ENCODE measurements at places on chromosomes 5 and 9. TPM values are rescaled to one million over a fixed set of nuclear protein-coding genes. Genes with fewer than 3 reads are reported as not detected.

Gene MAT2B
- 55.2 TPM for total RNA-seq

Gene TMEFF1
- total RNA-seq: 0.18 TPM

Gene CDHR2
- total RNA-seq: 0.33 TPM

Gene ABCA2
- 15.3 TPM for total RNA-seq

Gene NTNG2
- total RNA-seq: 1.4 TPM

Gene SH3GL2
- total RNA-seq: not detected

Gene ATP6V0E1
- 209 TPM for total RNA-seq

Gene MAML1
- total RNA-seq: 24.5 TPM

Gene DIAPH1
- total RNA-seq: 269 TPM

Gene PLPP7
- not detected for total RNA-seq

Gene MSX2
- 0.08 TPM for total RNA-seq

Gene IFNK
- not detected for total RNA-seq

- DNase-seq: no peak
Measured at GRCh38 chr5:140926443-140927227, 536 bp downstream of the PCDHAC1 start.

GRCh38 chr5:177086654-177087397, at the start of gene FGFR4:
TSS of gene FGFR4 (plus strand) at chr5:177086915. CDS start at chr5:177089603, 2,688 bp downstream.
- DNase-seq: peak; percentile 53

GRCh38 chr5:27592231-27592630, 553.8 kb upstream of the CDH9 start:
- DNase-seq: no peak

DNA sequence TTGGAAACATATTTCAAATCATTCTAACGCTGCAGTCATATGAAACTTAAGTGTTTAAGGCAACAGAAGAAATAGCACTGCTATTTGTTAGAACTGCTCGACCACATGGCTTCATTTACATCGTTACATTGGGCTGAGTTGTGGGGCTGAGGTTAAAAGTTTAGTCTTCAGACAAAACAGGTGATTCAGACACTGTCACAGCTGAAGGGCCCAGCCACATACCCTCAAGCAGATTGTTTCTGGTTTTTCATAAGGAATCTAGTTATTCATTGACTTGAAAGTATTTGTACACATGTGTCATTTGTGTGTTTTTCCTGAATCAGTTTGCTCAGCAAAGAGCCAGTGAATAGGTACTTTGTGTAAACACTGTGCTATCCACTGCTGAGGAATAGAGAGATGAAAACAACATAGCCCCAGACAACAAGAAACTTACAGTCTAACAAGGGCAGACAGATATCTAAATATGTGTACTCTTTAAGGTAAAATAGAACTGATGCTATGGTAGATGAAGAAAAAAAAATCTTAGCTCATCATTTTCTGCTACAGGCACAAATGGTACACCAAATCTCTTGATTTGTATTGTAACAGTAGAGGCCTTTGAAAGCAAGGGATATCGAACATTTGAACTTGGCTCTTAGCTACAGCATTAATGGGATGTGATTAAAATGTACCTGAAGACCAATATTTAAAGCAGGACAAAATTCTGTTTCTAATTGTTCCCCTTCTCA, 357.6 kb upstream of the RPS23 start:
- no peak for DNase-seq

GRCh38 chr5:135230251-135230925, 168.6 kb downstream of the MACROH2A1 start:
- no peak for DNase-seq

- DNase-seq: peak; percentile 45
Measured at GRCh38 chr5:178483620-178484019, 106.6 kb downstream of the COL23A1 start.

- DNase-seq: no peak
Measured at GRCh38 chr5:136629125-136629792, 263.9 kb upstream of the TRPC7 start.

- no peak for DNase-seq
Measured at GRCh38 chr5:82330530-82331270, 52.5 kb upstream of the RPS23 start.

DNA sequence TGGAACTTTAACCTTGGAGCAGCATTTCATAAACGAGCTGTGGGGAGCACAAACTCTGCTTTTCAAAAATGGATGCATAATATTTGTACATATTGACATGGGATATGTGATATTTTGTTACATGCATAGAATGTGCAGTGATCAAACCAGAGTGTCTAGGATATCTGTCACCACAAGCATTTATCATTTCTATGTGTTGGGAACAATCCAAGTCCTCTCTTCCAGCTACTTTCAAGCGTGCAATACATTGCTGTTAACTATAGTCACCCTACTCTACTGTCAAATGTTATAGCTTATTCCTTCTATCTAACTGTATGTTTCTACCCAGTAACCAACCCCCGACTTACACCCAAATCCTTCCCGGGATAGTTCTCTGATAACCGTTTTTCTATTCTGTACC, 15.0 kb upstream of the C5orf58 start:
- DNase-seq: no peak

- no peak for DNase-seq
Measured at GRCh38 chr9:22116758-22117157, 107.7 kb upstream of the CDKN2B start.

- DNase-seq: no peak
Measured at GRCh38 chr9:35688558-35689541, 875 bp downstream of the TPM2 start.

GRCh38 chr5:178327931-178328711, 95.5 kb upstream of the PHYKPL start:
- DNase-seq: no peak

- DNase-seq: no peak
Measured at GRCh38 chr9:134929193-134930158, 11.8 kb upstream of the FCN1 start.

- DNase-seq: no peak
Measured at GRCh38 chr9:35407846-35408245, 82.1 kb upstream of the RUSC2 start.

DNA sequence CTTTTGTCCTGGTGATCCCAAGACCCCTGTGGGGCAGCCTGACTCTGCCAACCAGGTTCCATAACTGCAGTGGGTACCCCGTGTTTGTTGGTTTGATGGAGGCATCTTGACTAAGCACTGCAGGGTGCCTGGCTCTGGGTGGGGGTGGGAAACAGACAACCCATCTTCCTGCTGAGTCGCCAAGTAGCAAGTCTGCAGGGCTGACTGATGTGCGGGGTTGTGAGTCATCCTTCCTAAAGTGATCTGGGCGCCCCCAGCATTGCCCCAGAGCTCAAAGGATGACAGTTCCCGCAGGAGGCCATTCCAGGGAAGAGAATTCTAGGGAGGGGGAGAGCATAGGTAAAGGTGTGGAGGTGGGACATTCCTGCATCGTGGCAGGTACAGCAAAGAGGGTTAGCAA, 23.5 kb downstream of the DAB2IP start:
- DNase-seq: no peak

GRCh38 chr5:53601570-53601969, 41.1 kb downstream of the NDUFS4 start:
- DNase-seq: no peak

- DNase-seq: peak; percentile 20
Measured at GRCh38 chr5:163503106-163504078, 2.0 kb upstream of the MAT2B start.

DNA sequence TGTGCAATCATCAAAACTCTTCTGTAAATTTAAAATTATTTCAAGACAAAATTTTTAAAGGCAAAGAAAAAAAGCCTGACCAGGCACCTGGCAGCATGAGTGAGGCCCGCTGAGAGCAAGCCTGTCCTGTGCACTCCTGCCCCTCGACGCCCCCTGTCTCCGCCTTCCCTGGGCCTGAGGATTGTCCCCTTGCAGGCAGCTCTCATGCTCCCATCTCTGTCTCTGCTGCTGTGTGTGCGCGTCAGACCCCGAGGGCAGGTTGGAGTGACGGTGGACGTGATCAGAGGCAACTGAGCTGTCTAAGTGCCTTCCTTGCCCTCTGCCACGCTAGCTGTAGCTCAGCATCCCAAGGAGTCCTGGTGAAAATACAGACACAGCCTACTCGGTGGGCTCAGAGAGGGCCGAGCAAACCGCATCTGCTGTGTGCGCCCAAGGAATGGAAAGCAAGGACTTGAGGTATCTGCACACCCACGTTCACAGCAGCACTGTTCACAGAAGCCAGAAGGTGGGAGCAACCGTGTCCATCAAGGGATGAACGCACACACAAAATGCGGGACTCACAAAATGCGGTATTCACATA, 65.5 kb downstream of the SECISBP2 start:
- no peak for DNase-seq

DNA sequence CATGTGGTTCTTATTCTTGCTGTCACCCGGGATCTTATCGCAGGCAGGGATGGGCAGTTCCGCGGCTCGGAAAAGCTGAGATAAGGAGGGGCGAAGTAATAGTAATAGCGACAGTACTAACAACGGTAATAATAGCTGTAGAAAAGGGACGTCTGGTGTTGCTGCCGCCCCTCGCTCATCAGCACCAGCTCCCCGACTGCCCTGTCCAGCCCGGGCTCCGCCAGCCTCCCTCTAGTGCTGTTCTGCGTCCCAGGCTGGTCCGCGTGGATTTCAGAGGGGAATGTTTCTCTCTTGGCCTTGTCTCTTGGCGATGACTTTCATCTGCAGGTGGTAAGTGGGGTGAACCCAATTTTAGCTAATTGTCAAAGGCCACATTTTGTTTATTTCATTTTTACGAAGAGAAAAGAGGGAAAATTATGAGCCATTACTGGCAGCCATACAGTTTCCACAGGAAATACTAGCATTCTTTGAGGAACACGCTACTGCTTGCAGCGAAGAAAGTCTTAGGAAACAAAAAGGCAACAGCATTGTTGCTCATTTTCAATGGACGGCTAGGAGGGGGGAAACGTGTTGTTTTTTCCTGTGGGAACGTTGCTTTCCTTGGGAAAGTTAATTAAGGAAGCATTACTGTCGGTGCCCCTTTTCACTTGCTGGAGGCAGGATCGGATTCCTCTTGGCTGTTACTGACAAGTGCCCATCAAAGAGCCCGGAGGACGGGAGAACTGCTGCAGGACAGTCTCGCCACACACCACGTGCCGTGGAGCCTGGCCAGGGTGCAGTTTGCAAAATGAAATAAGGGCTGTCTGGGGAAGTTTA, 762 bp downstream of the SNCAIP start:
- no peak for DNase-seq

DNA sequence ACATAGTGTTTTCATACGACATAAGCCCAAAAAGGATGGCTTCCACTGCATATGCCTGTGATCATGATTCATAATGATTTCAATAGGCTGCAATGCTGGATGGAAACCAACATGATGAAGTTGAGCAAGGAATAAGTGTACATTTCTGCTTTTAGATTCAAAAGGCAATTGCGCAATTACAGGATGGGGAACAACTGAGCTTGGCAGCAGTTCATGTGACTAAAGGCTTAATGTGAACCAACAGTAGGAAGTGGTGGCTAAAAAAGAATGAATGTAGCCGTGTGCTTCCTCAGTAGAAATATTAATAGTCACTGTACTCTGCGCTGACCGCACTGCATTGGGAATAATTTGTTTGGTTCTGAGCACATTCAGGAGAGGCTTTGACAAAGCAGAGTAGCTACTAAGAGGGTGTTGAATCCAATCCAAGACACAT, 51.2 kb downstream of the SLC1A3 start:
- DNase-seq: no peak

GRCh38 chr9:83633255-83633654, 10.3 kb downstream of the IDNK start:
- no peak for DNase-seq

DNA sequence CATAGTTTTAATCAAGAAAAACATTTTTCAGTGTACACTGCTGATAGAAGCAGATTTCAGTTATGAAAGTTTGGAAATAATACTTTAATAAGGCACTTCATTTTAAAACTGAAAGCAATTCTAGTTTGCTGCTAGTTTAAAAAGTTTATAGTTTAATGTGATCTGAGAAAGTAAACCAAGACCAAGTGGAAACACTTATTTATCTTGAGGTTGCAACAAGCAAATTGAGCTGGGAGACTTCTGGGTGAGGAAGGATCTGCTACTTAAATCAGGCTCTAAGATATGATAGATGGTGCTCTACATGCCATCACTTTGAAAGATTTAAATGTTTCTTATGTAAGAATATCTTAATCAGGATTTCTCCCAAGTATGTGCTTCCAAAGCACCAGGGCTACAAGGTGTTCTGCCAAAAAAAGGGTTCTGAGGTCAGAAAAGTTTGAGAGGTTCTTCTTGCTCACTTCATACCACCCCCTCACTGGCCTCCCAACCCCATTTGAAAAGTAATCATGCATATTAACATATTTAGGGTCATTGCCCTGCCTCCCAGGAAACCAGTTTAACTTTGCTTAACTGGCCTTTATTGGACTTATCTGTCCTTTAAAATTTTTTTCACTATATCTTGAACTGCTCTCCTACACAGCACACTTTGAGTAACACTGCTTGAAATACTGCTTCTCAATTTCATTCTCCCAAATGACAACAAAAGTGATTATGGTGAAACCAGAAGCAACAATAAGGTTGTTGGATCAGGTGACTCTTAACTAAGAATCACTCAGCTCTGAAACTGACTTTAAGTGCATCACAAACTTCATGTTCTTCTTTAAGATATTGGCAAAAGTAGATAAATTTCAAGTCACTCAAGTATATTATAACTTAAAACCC, 15.5 kb downstream of the SLC44A1 start:
- DNase-seq: no peak

DNA sequence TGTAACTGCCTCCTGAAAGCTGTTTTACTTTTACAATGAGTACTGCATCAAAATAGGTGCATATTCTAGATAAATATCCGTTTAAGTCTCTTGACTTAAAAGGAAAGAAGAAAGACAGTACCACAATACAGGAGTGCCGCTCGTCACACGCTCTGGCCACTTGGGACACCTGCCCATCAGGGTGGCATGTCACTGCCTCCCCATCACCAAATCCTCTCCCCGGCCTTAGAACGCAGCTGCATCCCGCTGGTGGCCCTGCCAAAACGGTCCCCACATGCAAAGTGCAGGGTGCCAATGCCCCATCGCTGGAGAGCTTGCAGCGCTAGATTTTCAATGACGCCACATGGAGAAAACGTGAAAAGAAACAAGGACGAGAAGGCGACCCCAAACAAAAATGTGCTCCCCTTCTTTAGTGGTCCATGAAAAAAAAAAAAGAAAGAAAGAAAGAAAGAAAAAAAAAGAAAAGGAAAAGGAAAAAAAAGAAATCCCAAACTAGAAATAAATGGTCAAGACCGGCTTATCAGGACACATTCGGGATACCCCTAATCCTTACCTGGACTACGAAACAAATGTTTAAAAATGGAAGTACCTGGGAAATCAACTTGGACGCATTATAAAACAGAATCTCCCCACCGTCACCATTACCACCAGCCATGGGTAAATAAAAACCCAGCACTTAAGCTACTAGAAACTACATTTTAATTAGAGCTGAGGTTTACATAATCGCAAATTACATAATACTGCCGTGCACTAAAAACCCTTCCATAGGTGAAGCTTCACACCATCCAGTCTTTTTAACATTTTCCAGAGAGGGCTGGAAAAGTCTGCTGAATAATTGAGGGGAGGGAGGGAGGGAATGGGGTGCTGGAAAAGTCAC, 1.0 kb downstream of the ANKH start:
- peak; percentile 9 for DNase-seq

DNA sequence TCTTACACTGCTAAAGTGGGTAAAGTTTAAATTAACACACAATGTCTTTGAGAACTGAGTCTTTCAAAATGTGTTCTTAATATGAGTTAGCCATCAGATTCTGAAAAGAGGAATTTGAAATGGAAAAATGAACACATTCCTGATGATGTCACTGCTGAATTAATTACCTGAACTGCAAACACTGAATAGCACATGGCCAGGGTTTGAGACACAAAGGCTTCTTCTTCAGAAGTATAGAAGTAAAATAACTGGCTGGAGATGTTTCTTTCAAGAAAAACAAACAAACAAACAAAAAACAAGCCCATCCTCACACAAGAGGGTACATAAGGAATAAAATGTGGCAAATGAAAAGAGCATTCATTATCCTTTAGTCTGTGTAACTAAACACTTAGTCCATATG, 7.1 kb downstream of the GLIS3 start:
- no peak for DNase-seq
